ENCODE measurements at places on chromosomes 3 and 15.

DNA sequence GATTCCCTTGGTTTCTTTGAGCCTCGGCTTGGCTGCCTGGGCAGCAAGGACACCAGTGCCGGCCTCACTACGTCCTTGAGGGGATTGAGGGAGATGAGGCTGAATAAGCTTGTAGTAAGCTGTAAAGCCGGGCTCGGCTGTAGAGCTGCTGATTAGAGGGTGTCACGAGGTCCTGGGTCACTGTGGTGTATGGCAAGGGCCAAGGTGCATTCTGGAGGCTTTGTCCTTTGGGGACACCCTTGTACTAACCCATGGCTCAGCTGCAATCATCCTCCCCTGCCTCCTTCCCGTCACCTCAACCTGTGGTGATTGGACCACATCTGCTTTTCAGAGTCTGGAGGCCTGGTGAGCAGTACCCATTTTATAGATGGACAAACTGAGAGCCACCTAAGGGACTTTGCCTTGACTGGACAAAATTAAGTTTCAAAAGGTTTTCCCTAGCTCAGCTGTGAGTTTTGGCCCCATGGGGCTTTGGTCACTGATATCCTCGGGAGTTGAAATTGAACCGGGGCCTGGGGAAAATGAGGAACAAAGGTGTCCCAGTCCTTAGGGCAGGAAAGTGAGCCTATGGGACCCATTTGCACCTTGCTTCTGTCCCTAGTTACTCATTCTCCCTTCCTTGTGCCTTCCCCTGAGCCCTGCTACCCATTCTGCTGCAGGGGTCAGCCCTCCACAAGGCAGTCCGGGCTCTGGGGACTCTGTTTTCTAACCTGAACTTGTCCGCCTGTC, 2.4 kb downstream of the SLC6A6 start:
- DNase-seq, result no peak

GRCh38 chr3:151875759-151876158, 2.3 kb downstream of the SUCNR1 start:
- no peak for DNase-seq

- no peak for DNase-seq
These were observed 97.2 kb downstream of the CLDN1 start for GRCh38 chr3:190224863-190225692.

- no peak for DNase-seq
These were observed 125.1 kb upstream of the AGBL1 start for GRCh38 chr15:85954586-85954985.

DNA sequence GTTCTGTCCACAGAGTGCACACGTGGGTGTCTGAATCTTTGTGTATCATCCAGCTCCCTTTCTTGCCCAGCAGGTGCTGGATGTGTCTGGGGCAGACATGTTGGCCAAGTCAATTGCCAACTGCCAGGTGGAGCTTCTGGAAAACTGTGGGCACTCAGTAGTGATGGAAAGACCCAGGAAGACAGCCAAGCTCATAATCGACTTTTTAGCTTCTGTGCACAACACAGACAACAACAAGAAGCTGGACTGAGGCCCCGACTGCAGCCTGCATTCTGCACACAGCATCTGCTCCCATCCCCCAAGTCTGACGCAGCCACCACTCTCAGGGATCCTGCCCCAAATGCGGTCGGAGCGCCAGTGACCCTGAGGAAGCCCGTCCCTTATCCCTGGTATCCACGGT, 12.5 kb upstream of the RPP14 start:
- DNase-seq, result no peak

- no peak for DNase-seq
These were observed 38.3 kb downstream of the IFT57 start for GRCh38 chr3:108183971-108184370.

DNA sequence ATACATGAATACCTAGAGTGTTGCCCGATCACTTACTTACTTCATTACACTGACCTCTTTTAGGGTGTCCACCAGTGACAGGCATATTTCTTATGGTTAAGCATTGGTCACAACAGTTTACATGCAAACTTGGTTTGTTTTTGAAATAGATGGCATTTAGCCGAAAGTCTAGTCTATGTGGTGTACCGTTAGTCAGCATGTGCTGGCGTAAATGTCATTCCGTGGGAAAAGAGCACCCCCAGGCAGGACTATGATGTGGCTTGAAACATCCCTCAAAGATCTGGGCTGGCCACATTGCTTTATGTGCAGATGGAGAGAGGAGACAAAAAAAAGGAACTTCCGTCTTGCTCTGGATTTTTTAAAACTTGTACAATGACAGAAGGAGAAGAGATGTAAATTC, 357.0 kb upstream of the ICE2 start:
- DNase-seq, result no peak

DNA sequence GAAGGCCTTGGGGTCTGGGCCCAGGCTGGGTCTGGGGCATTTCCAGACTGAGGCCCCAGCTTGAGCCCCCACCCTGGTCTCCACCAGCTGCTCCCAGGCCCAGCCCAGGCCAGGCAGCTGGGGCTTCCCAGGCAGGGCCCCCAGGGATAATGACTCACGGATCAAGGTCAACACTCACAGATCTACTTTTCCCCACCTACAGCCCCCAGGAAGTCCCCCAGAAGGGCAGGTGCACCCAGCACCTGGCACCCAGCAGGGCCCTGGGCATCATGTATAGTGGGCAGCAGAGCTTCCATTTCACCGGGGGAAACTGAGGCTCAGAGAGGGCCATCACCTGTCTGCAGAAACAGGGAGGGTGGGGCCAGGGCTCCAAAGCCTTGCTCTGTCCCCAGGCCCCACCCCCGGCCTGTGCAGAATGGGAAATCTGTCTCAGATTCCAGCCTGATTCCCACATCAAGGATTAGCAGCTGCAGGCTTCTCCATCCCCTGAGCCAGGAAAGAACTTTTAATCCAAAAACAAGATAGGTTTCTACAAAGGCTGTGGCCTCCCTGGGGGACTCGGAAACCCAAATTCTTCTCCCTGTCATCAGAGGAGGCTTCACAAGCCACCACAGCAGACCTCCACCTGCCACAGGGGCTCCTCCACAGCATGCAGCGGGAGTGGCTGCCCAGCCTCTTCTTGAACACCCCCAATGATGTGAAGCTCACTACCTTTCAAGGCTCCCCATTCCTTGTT, 49.8 kb downstream of the IQSEC1 start:
- no peak for DNase-seq

DNA sequence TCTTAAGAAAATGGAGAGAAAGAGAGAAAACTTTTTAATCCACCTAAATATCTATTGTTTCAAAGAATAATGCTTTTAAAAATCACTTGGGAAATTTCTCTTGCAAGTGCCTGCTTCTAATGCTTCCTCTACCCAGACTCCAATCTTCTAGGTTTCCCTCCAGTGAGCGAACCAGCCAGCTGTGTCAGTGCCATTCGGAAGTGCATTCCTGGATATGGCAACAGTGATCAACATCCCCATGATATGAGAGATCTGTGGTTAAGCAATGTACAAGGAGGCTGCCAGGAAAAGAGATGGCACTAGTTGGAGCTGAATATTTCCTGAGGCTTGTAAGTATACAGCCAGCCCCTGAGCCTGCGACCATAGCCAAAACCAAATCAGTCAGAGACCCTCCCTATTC, 53.3 kb upstream of the KCNMB2 start:
- no peak for DNase-seq

GRCh38 chr15:29480278-29480677, 210.7 kb upstream of the NSMCE3 start:
- no peak for DNase-seq

- DNase-seq, result no peak
These were observed 19.4 kb upstream of the CCNL1 start for GRCh38 chr3:157179365-157179803.

DNA sequence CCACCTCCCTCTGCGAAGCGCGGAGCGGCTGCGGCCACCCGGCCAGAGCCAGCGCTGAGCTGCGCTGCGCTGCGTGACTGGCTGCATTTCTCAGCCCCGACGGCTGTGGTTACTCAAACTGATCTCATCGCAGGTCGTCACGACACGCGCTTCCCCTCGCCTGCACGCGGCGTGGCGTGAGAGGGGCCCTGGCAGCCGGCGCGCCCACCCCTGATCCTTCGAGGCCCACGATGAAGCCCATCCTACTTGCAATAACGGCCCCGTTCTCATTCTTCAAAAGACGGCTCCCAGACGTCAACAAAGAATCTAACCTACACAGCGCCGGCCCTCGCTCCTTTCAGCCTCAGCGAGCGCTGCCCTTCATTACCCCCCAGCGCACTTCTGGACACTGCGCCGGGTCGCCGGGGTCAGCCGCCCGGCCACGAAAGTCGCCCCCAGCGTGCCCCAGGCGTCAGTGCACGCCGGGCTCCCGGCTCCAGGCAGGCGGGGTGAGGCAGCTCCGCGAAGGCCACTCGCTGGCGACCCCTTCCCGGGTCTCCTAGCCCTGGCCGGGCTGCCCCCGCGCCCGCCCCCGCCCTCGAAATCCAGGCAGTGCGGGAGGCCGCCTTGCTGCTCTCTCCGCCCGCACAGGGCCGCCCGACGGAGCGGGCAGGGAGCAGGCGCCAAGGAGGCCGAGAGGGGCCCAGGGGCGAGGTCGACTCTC, 9.9 kb upstream of the LEKR1 start:
- no peak for DNase-seq

GRCh38 chr3:197196192-197196591, 102.2 kb downstream of the DLG1 start:
- DNase-seq, result no peak

DNA sequence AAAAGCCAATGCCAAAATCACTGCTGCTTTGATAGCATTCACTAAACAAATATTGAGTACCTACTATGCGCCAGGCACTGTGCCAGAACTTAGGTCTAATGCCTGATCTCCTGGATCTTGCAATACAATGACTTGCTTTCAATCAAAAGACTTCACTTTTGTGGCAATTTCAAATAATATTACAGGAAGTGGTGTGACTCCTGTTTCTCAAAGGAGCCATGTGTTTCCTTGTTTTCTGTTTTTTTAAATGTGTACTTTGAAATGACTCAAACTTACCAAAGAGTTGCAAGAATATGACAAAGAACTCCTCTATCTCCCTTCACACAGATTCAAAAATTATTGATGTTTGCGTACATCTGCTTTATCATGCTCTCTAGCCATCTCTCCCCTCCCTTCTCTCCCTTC, 18.3 kb downstream of the OSBPL10 start:
- no peak for DNase-seq

GRCh38 chr15:65020419-65020818, 9.0 kb downstream of the MTFMT start:
- DNase-seq, result no peak

- no peak for DNase-seq
These were observed 23.7 kb downstream of the PXYLP1 start for GRCh38 chr3:141255137-141255845.

DNA sequence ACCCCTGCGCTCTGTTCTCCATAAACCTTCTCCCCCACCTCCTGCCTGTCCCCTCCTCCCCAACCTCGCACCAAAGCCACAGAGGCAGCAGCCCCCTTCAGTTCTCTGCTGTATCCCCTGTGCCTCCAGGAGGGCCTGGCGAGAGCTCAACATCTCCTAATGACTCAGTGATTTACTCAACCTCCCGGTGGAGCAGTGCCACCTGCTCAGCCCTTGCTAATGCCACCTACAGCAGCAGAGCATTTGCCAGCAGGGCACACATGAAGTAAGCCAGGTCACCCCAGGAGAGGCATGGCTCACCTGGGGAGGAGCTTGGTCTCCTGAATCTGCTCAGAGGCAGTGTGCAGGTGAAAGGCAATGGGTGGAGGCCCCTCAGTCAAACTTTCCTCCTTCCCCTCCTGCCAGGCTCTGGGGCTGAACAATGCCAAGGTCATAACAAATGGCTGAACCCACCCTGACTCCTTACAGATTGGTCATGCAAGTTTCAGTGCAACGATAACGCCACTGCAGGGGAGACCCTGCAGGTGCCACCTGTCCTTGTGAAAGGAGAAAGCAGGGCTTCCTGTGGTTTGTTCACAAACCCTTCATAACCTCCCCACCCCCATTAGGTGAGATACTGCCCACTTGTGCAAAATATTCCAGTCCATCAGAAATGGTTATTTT, 19.8 kb downstream of the TRPM1 start:
- DNase-seq, result no peak

- no peak for DNase-seq
These were observed 1.0 kb downstream of the LYSMD4 start for GRCh38 chr15:99732124-99732750.

- DNase-seq, result no peak
These were observed 3.2 kb downstream of the TNNC1 start for GRCh38 chr3:52450489-52451236.

GRCh38 chr3:38284756-38285150, 2.7 kb downstream of the SLC22A14 start:
- DNase-seq, result no peak

DNA sequence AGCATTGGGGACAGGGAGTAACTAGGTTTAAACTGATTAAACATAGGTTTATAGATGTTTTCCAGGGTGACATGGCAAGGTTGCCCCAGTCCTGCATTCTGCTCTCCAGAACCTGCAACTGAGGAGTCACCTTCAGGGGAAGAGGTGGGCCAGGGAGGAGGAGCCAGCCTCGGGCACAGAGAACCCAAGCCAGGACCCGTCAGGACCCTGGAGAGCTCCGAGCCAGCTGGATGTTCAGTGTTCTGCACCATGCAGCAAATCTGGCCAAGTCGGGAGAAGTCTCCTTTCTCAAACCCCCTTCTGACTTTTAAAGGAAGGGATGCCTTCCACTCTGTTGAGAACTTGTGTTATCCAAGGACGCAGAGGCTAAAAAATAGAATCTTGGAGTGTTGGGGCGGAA, 62.1 kb upstream of the SLC6A11 start:
- peak; percentile 11 for DNase-seq

GRCh38 chr3:102144063-102144462, 290.8 kb upstream of the ZPLD1 start:
- no peak for DNase-seq

DNA sequence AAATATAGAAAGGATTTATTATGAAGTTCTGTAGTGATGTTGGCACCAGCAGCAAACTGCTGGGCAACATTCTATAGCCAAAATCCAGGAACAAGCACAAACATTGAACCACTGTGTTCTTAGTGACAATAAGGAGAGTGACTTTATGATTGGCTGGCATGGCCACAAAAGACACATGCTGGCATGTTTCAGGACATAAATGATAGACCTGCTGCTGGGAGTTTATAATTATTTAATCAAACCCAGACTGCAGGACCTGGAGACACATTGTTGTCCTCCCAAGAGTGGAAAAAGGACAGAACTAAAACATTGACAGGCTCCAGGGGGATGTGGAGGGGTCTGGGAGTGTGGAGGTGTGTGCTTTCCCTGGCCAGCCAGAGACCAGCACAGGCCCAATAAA, 255.3 kb upstream of the LRTM1 start:
- DNase-seq, result no peak

DNA sequence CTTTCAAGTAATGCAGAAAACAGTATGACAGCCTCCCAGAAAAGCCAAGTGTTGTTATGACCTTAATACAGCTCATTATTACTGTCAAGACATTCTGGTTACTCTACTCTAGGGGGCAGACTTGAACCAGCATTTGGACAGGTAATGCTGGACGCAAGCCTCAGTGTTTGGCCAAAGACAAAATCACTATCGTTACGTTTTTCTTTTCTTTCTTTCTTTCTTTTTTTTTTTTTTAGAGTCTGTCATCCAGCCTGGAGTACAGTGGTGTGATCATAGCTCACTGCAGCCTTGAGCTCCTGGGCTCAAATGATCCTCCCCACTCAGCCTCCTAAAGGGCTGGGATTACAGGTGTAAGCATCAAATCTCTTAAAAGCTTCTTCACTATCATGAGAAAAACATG, 29.4 kb upstream of the TMEM45A start:
- DNase-seq, result no peak

All from stimulated activated CD8-positive, alpha-beta memory T cell treated with anti-CD3 and anti-CD28 coated beads, Interleukin-15, amount 100 ng/mL, for 1 hour (primary cell).